ENCODE measurements at places on chromosomes 5 and 9. TPM values are rescaled to one million over a fixed set of nuclear protein-coding genes. Genes with fewer than 3 reads are reported as not detected.
A peak's percentile ranks its signal among the peaks of the same experiment; 100 is the strongest.

- H3K27ac ChIP-seq: no peak overlapping the region
- H3K36me3 ChIP-seq: no peaks in the 10 kb centered on the region
- H3K4me3 ChIP-seq: no peak overlapping the region
- H3K27me3 ChIP-seq: no peaks in the 10 kb centered on the region
- no peak for DNase-seq
- H3K4me1 ChIP-seq: no peaks in the 10 kb centered on the region
Observed at GRCh38 chr9:31347082-31347617, 1037.3 kb upstream of the ACO1 start.

SLC6A3 gene
- total RNA-seq: 0.49 TPM

GRCh38 chr5:35248843-35249780 lies 18.8 kb upstream of the PRLR start:
- H3K36me3 ChIP-seq: no peaks in the 10 kb centered on the region
- no peak for DNase-seq
- H3K4me3 ChIP-seq: no peak overlapping the region
- no peak overlapping the region for H3K27ac ChIP-seq

SCGB3A2 gene
- not detected for total RNA-seq

FGD3 gene
- total RNA-seq: 19.9 TPM

FGFR4 gene
- 12.0 TPM for total RNA-seq

GRCh38 chr9:127361561-127361960 lies 35.4 kb upstream of the SLC2A8 start:
- H3K36me3 ChIP-seq: no peaks in the 10 kb centered on the region
- peak; percentile 83 for DNase-seq
- no peak overlapping the region for H3K4me3 ChIP-seq

DNA sequence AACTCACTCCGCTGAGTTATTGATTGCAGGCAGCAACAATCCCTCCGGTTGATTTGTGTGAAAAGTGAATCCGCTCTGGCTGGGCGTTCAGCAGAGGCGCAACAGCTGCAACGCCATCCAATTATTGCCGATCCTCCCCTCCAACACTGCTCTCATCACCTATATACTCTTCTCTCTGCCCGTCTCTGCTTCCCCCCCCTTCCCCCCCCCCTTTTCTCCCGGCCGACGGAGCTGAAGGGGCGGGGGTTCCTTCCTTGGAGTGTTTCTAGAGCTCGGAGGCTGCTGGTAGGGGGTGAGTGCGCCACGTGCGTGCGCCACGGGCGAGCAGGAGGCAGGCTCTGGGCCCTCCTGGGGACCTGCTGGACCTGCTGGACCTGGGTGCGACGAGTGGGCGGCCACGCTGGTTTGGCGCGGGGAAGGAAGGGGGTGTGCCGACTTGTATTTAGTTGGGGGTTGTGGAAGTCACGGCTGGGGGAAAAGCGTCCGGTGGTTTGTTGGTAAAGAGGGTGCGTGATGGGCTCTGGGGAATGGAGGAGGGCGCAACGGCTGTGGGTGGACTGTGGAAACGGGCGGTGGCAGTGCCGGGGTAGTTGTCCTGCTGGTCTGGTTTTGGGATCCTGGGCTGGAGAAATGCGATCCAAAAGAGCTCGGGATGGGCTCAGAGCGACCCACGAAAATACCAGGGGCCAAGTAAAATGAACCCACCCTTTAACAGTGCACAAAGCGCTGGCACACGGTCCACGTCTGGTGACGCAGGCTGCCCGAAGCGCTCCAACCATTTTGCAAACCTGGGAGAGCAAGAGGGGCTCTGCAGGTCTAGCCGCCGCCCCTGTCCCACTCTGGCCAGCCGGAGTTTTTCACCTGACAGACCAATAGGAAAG lies 6.4 kb upstream of the MEF2C start:
- no peaks in the 10 kb centered on the region for H3K4me1 ChIP-seq
- no peak for DNase-seq
- peak overlapping the region; percentile 59 for H3K4me3 ChIP-seq
- no peaks in the 10 kb centered on the region for H3K36me3 ChIP-seq

- DNase-seq: peak; percentile 75
- H3K4me1 ChIP-seq: no peaks in the 10 kb centered on the region
- no peaks in the 10 kb centered on the region for H3K36me3 ChIP-seq
Observed at GRCh38 chr9:98517761-98518160, 191.0 kb downstream of the GABBR2 start.

DNA sequence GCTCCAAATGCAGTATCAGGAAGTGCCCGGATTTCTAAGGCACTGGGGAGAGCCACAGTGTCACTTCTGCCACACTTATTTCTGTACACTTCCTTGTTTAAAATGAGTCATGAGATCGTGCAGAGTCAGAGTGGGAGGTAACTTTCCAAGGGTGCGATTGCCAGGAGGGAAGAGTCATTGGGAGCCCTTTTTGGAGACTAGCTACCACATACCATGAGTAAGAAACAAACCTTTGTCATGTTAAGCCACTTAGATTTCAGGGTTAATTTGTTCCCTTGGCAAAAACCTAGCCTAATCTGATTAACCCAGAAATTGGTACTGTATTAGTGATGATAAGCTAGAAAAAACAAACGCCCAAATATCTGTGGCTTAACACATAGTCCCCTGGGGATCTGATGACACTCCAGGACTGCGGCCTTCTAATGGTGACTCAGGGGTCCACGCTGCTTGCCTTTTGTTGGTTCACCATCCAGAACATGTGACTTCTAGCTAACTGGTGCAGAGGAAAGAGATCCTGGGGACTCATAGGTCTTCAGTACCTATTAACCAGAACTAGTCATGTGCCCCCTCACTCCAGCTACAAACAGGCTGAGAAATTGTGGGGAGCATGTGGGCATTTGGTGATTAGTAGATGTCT lies 48.6 kb upstream of the TLE1 start:
- no peak overlapping the region for H3K27ac ChIP-seq
- DNase-seq: no peak
- H3K36me3 ChIP-seq: no peaks in the 10 kb centered on the region
- H3K27me3 ChIP-seq: no peaks in the 10 kb centered on the region

DNA sequence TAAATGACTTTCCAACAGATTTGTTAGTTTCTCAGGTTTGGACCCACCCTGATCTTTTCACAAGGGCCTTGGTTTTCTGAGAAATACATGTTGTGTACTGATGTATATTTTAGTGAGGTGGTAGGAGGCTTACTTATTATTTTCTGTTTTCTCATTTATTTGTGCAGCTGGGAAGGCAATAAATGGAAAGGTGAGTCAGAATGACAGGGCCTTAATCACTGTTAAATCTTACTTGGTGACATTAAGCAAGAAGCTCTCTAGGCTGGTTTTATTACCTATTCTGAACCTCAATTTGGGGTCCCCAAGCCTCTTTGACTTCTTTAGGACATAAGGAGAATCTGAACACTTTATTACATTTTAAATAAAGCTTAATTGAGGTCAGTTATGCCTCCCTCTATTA lies 214.0 kb upstream of the DAB2 start:
- H3K36me3 ChIP-seq: no peaks in the 10 kb centered on the region
- no peak overlapping the region for H3K27ac ChIP-seq
- no peak for DNase-seq
- no peaks in the 10 kb centered on the region for H3K4me1 ChIP-seq
- H3K4me3 ChIP-seq: no peak overlapping the region

GNA14 gene
- total RNA-seq: 11.0 TPM

MEGF9 gene
- total RNA-seq: 17.7 TPM

C5orf15 gene
- total RNA-seq: 35.8 TPM

SLC34A1 gene
- total RNA-seq: not detected

GRCh38 chr9:126248680-126249079 lies 77.9 kb upstream of the MVB12B start:
- H3K27me3 ChIP-seq: no peaks in the 10 kb centered on the region
- no peak overlapping the region for H3K27ac ChIP-seq
- no peaks in the 10 kb centered on the region for H3K4me1 ChIP-seq
- H3K36me3 ChIP-seq: no peaks in the 10 kb centered on the region
- no peak overlapping the region for H3K4me3 ChIP-seq
- no peak for DNase-seq

DNA sequence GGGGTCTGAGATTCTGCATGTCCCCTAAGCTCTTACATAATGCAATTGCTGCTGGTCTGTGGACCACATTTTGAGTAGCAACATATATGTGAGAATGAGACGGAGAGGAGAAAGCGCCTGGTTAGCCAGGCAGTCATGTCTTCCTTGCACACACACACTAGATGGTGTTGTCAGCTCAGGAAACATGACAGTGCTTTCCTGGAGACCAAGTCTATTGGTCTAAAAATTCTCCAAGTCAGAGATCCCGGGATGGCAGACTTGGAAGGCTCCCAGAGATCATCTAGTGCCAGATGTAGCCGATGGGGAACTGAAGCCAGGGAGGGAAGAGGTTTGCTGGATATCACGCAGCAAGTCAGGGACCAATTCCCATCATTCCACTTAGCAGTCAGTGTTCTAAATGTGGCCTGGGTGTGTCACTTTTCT lies 53.4 kb downstream of the GALNT12 start:
- no peaks in the 10 kb centered on the region for H3K36me3 ChIP-seq
- no peak for DNase-seq
- H3K27me3 ChIP-seq: no peaks in the 10 kb centered on the region
- no peak overlapping the region for H3K4me3 ChIP-seq
- peak overlapping the region; percentile 64 for H3K27ac ChIP-seq

- DNase-seq: no peak
- no peaks in the 10 kb centered on the region for H3K27me3 ChIP-seq
- H3K4me3 ChIP-seq: no peak overlapping the region
- no peak overlapping the region for H3K27ac ChIP-seq
Observed at GRCh38 chr9:119559056-119559455, 189.8 kb upstream of the BRINP1 start.

DNA sequence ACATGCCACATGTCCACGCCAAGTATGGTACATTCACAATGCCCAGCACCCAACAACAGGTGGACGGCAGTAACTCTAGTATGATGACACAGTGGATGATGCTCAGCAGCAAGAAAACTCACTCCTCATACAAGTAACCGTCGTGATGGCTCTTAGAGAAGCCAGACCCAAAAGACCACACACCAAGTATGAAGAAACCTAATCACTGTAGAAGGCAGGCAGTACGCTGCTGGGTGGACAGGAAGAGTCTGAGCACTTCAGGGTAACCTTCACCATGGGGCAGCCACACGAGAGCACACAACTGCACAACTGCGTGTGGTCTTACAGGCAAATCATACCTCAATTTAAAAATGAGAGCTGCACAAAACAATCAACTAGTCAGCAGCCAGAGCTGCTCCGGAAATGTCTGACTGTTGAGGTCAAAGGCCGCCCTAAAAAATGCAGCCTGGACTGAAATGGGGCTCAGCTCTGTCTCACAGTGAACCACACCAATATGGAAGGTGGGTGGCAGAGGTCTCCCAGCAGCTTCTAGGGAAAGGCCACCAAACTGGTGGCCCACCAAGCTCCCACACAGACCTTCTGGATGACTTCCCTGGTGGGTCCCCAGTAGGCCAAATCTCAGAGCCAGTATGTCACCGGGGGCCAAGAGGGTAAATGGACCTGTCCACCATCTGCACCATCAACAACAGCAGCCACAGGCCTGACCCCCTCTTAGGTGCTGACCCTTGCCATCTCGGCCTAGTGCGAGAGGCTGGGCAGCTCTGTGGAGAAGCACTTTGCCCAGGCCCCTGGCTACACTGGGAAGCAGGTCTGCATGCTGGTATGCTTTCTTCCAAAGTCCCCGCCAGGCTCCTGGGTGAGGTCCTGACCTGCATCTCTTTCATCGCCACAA lies 17.8 kb downstream of the BICD2 start:
- H3K27me3 ChIP-seq: no peaks in the 10 kb centered on the region
- H3K27ac ChIP-seq: no peak overlapping the region
- H3K4me3 ChIP-seq: no peak overlapping the region
- DNase-seq: no peak
- peaks cover 73% of the 10 kb centered on the region for H3K4me1 ChIP-seq

- DNase-seq: no peak
- no peak overlapping the region for H3K27ac ChIP-seq
- no peaks in the 10 kb centered on the region for H3K36me3 ChIP-seq
- no peak overlapping the region for H3K4me3 ChIP-seq
- no peaks in the 10 kb centered on the region for H3K4me1 ChIP-seq
Observed at GRCh38 chr9:113480612-113481011, 17.1 kb downstream of the RGS3 start.

SIT1 gene
- total RNA-seq: 2.5 TPM

GRCh38 chr5:174155706-174156105 lies 110.2 kb downstream of the NSG2 start:
- H3K27ac ChIP-seq: no peak overlapping the region
- no peaks in the 10 kb centered on the region for H3K4me1 ChIP-seq

- peak; percentile 72 for DNase-seq
- H3K27me3 ChIP-seq: no peaks in the 10 kb centered on the region
- H3K36me3 ChIP-seq: no peaks in the 10 kb centered on the region
- H3K27ac ChIP-seq: no peak overlapping the region
Observed at GRCh38 chr9:98521141-98521540, 187.6 kb downstream of the GABBR2 start.

- H3K4me1 ChIP-seq: no peaks in the 10 kb centered on the region
- H3K27me3 ChIP-seq: no peaks in the 10 kb centered on the region
- H3K27ac ChIP-seq: no peak overlapping the region
- DNase-seq: no peak
Observed at GRCh38 chr5:55546947-55547346, 12.2 kb upstream of the PLPP1 start.

DNA sequence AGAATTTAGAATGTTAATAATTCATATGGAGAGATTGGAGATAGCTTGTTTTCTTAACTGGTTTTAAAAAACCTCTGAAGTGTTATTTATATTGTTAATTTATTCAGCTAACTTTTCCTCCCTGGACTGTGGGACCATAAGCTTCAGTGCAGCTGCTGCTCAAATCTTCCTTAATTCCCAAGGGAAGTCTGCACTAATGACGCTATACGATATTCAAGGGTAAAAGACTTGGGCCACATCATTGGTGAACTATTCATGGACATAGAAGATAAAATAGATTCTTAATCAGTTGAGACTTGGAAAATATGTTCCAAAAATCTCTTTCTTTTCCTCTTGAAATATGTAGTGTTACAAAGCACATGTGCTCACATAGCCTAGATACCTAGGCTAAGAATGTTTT lies 31.1 kb upstream of the GAS1 start:
- H3K36me3 ChIP-seq: no peaks in the 10 kb centered on the region
- H3K27me3 ChIP-seq: no peaks in the 10 kb centered on the region
- no peak for DNase-seq
- H3K4me3 ChIP-seq: no peak overlapping the region

IFNA21 gene
- not detected for total RNA-seq

- no peaks in the 10 kb centered on the region for H3K36me3 ChIP-seq
- DNase-seq: no peak
- no peak overlapping the region for H3K4me3 ChIP-seq
- no peaks in the 10 kb centered on the region for H3K27me3 ChIP-seq
- H3K4me1 ChIP-seq: no peaks in the 10 kb centered on the region
Observed at GRCh38 chr5:80810425-80810824, 149.7 kb upstream of the RASGRF2 start.

GRCh38 chr5:33536802-33537201 lies 96.0 kb downstream of the TARS1 start:
- H3K4me1 ChIP-seq: peaks cover 7% of the 10 kb centered on the region
- H3K4me3 ChIP-seq: no peak overlapping the region
- H3K36me3 ChIP-seq: no peaks in the 10 kb centered on the region
- H3K27ac ChIP-seq: no peak overlapping the region
- no peaks in the 10 kb centered on the region for H3K27me3 ChIP-seq

DNA sequence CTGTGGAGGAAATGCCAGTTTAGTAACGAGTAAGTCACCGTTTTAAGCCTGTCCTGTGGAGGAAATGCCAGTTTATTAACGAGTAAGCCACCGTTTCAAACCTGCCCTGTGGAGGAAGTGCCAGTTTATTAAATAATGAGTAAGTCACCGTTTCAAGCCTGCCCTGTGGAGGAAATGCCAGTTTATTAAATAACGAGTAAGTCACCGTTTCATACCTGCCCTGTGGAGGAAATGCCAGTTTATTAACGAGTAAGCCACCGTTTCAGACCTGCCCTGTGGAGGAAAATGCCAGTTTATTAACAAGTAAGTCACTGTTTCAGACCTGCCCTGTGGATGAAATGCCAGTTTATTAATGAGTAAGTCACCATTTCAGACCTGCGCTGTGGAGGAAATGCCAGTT lies 18.9 kb upstream of the PDCD6 start:
- peaks cover 12% of the 10 kb centered on the region for H3K4me1 ChIP-seq
- DNase-seq: no peak
- no peaks in the 10 kb centered on the region for H3K36me3 ChIP-seq
- no peaks in the 10 kb centered on the region for H3K27me3 ChIP-seq

PDE6A gene
- total RNA-seq: 0.25 TPM

Measured in vagina (tissue), 2 donors.